Stimulated activated CD4-positive, alpha-beta T cell treated with anti-CD3 and anti-CD28 coated beads, Interleukin-1b, Interleukin-23, amount 100 ng/mL, for 48 hours (primary cell): ENCODE measurements at places on chromosomes 1 and 21.

- no peak for DNase-seq
Observed at GRCh38 chr21:25752416-25752815, 17.6 kb downstream of the GABPA start.

DNA sequence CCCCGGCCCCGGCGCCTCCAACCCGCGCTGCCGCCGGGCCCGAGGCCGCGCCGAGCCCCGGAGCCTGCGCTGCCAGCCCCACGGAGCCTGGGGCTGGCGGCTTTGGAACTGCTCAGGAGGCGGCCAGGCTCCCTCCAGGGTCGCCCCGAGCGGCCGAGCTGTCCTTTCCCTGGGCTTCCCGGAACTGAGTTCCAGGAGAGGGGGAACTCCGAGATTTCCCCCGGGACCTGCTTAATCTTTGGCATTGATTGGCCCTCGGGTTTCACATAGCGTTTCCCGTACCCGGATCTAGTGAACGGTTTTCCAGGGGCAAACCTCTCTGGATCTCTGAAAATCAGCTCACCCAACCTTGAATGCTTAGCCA lies 504 bp downstream of the H6PD start:
- no peak for DNase-seq

GRCh38 chr1:11989669-11990068 lies 9.4 kb downstream of the MFN2 start:
- no peak for DNase-seq

GRCh38 chr1:222821239-222821638 lies 6.4 kb downstream of the DISP1 start:
- DNase-seq: no peak

GRCh38 chr1:211579440-211580302 lies 710 bp upstream of the SLC30A1 start:
- no peak for DNase-seq

DNA sequence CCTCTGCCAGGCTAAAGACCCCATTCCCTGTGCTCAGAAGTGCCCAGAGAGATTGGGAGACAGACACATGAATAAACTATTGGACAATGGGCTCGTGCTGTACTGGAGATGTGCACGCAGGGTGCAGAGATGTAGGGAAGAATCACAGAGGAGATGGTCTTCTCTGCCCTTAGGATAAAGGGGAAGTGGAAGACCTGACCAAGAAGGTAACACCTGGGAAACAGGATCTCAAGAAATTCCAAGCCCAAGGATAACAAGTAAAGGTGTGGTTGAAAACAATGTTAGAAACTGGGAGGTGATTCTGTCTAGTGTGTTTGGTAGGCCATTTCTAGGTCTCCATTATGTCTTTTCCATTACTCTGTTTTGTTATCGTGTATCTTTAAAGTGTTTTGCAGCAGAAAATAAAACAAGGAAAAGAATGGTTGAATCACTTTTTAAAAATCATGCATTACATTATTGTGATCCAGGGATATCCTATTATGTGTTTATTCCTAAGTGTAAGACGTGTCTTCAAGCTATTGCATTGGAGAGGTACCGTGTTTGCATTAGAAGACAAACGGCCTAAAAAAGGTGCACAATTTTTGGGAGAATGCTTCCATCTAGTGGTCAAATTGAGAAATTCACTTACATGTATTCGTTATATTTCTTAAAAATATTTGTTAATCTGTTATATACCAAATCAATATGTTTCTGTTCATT lies 40.8 kb upstream of the KCTD3 start:
- DNase-seq: no peak

DNA sequence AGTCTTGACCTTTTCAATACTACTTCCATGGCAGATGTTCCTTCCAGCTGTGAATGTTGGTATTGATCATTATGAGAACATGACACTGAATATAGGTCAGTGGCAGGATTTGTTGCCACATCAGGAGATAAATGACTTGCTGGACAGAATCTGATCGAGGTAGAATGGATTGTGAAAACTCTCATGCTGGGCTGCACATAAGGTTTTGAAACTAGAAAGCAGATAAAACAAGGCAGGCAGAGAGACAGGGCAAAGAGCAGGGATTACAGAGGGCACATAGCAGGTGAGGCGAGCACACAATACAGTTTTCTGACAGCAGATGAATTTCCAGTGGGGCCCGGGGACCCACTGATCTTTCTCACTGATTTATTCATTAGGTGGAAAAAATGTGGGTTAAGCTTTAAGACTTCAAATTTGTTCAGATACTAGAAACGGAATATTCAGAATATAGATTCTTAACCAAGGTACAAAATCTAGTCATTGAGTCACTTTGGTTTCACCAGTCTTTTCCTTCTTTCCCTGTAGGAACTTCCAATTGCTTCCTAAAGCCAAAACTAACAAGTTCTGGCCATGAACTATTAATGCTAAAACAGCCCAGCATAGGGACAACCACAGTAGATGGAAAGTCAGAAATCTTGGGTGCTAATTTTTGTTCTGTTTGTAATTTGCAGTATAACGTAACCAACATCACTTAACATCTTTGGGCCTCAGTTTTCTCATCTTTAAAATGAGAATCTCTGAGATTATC lies 296.0 kb upstream of the PTBP2 start:
- DNase-seq: no peak

GRCh38 chr1:95048317-95048716 lies 24.4 kb downstream of the ALG14 start:
- no peak for DNase-seq

DNA sequence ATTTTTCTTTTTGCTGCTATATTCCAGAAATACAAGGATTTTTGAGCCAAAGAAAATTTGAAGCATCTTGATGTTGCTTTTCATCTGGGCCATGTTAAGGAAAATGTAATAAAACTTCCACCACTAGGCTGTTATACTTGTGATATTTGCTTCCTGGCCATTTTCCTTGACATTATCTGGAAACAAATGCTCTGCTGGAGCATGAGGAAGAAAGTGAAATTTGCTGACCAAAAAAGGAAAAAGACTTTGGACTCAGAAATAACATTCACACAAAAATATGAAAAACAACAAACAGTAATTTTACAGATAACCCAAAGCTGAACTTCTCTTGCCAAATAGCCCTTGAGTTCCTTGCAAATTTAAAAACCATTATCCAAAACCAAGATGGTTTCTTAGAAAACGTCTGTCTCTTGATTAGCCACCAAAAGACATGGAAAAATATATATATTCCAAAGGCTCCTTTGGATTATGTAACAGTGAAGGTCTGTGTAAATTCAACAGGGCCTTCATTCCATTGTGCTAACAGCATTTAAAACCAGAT lies 344.5 kb downstream of the LMX1A start:
- DNase-seq: no peak

DNA sequence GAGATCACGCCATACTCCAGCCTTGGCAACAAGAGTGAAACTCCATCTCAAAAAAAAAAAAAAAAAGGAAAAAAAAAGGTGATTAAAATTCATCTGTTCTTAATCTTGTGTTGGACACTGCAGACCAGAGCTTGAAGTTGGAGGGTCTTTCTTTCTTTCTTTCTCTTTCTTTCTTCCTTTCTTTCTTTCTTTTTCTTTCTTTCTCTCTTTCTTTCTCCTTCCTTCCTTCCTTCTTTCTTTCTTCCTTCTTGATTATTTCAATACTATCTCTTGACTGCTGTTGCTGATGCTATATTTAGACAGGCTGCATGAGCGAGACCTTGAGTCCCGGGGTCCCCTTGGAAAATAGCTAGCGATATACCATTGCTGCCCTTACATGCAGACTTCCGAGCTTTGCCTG lies 107.4 kb upstream of the ADAR start:
- DNase-seq: no peak

DNA sequence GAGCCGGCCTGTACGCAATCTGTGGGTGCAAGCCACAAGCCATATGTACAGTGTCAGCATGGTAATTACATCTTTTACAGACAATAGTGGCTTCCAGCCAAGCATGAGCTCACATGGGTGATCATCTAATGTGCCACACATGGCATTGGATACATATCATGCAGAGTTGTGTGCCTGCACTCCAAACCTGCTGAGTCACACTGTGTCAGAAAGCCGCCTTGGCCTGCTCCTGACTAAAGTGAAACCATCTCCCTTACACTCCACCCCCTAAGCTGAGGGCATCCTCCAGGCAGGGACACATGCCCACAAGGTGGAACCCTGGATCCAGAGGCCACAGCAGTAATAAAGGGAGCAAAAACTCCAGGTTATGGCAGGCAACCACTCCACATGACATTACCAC lies 72.5 kb downstream of the KCNT2 start:
- DNase-seq: no peak

DNA sequence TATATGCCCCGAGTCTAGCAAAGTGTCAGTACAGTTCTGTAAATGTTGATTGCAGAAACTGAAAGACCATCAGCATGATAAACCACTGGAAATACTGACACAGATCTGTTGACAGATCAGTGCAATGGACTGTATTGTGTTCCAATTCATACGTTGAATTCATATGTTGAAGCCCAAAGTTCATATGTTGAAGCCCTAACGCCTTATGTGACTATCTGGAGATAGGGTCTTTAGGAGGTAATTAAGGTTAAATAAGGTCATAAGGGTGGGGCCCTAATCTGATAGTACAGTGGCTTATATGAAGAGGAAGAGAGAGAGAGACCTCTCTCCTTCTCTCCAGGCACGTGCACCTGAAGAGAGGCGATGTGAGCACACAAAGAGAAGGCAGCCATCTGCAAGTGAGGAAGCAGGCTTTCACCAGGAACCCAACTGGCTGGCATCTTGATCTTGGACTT lies 144.7 kb downstream of the MRPL39 start:
- no peak for DNase-seq

- no peak for DNase-seq
Observed at GRCh38 chr1:202616355-202616915, 93.8 kb downstream of the SYT2 start.

DNA sequence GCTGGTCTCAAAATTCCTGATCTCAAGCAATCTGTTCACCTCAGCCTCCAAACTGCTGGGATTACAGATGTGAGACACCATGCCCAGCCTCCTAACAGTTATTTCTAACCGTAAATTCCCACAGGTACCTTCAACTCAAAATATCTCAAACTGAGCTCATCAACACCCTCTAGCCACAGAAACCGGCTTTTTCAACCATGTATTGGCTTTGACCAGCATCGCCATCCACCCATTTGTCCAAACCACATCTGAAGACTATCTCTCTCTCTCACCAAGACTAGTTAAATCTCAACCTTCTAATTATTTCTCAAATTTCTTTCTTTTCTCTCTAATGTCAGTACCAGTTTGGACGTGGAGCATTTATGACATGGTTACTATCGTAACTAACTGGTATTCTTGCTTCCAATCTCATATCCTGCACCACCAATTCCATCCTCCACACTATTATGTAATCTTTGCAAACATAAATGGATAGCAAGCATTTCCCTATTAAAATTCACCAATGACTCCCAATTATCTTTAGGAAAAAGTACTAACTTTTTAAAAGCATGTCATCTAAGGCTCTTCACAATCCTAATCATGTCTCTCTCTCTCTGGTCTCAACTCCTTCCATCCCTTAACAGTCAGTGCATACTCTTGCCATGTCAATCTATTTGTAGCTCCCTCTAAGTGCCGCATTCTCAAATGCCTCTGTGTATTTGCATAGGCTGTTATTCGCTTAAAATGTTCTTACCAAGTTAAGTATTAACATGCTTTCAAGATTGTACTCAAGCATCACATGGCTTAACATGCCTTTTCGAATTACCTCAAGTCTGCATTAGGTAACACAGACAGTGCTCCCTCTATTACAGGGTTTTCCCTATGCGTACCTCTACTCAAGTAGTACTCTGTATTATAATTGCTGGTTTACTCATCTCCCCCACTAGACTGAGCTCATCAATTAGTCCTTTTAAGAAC lies 18.1 kb downstream of the RSBN1 start:
- no peak for DNase-seq

- DNase-seq: peak; percentile 50
Observed at GRCh38 chr1:117093091-117093534, 28.4 kb downstream of the TRIM45 start.

GRCh38 chr1:23650344-23650990 lies 41.1 kb upstream of the RPL11 start:
- no peak for DNase-seq

GRCh38 chr1:219247441-219247840 lies 73.8 kb downstream of the LYPLAL1 start:
- DNase-seq: no peak

- no peak for DNase-seq
Observed at GRCh38 chr1:28258628-28259251, 578 bp upstream of the SESN2 start.

DNA sequence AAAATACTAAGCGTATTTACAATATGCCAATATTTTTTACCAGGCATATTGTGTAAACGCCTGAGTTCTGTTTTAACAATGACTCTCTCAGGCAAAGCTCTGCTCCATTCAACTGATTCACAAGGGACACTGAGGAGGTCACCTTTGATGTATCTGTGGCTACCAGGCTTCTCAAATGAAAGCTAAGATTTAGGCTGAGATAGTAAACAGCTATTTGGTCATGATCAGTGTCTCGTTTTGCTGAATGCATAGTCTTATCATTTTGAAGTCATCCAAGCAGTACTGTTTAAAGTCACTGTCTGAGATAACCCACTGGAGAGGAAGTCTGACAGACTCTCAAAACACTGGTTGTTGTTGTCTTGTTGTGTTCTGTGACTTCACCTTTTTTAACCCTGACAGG lies 13.7 kb upstream of the PLPPR5 start:
- DNase-seq: no peak

DNA sequence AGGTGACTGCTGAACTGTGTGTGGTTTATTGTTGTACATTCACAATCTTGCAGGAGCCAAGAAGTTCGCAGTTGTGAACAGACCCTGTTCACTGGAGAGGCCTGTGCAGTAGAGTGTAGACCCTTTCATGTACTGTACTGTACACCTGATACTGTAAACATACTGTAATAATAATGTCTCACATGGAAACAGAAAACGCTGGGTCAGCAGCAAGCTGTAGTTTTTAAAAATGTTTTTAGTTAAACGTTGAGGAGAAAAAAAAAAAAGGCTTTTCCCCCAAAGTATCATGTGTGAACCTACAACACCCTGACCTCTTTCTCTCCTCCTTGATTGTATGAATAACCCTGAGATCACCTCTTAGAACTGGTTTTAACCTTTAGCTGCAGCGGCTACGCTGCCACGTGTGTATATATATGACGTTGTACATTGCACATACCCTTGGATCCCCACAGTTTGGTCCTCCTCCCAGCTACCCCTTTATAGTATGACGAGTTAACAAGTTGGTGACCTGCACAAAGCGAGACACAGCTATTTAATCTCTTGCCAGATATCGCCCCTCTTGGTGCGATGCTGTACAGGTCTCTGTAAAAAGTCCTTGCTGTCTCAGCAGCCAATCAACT lies 6.4 kb upstream of the PIGV start:
- no peak for DNase-seq

GRCh38 chr1:216054600-216054999 lies 368.6 kb downstream of the USH2A start:
- DNase-seq: no peak

- no peak for DNase-seq
Observed at GRCh38 chr1:179881642-179882252, 338 bp upstream of the TOR1AIP1 start.

- no peak for DNase-seq
Observed at GRCh38 chr1:200438911-200439310, 29.1 kb upstream of the ZNF281 start.

- no peak for DNase-seq
Observed at GRCh38 chr1:200028586-200029034, 1.1 kb downstream of the NR5A2 start.
